ENCODE measurements at places on chromosomes 7 and 10. TPM values are rescaled to one million over a fixed set of nuclear protein-coding genes. Genes with fewer than 3 reads are reported as not detected.

GRCh38 chr10:88091490-88092061, 228.2 kb downstream of the PTEN start:
- no peak for DNase-seq

DNA sequence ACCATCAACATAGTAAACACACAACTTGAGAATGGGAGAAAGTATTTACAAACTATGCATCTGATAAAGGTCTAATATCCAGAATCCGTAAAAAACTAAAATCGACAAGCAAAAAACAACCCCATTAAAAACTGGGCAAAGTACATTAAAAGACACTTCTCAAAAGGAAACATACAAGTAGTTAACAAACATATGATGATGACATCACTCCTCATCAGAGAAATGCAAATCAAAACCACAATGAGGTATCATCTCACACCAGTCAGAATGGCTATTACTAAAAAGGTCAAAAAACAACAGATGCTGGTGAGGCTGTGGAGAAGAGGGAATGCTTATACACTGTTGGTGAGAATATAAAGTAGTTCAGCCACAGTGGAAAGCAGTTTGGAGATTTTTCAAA, 125.1 kb downstream of the TFPI2 start:
- no peak for DNase-seq

Gene FAM131B
- total RNA-seq, result 2.6 TPM

DNA sequence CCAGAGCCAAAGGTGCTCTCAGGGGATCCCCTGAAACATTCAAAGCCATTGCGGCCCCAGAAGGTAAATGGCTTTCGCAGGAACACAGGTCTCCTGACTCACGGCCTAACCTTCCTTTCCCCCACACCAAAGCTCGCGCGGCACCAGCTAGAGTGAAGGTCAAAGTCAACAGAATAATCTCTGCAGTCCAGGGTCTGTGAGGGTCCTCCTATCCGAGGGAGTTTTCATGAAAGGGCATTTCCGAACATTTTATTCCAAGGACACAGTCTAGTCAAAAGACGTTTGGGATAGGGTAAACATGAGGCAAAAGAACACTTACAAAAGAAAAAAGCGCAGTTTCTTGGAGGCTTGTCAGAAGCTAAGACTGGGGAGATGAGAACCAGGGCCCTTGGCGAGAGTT, 559 bp upstream of the STEAP2 start:
- DNase-seq, result no peak

Gene CFAP69
- 36.1 TPM for total RNA-seq

- no peak for DNase-seq
These were observed 5.2 kb upstream of the HMX2 start for GRCh38 chr10:123142701-123143161.

Gene PGAM2
- 0.85 TPM for total RNA-seq

DNA sequence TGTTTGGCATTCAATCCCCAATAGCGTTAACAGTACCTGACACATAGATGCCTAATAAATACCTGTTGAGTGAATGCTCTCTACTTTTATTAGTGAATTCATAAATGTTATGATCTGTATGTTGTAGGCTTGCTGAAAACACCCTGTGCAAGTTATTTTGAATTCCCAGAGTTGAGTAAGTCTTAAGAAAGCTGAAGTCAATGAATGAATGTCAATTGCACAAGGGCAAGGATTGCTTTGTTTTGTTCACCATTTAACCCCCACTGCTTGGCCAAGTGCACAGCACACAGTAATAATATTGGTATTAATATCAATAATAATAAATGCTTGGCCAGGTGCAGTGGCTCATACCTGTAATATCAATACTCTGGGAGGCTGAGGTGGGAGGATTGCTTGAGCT, 10.2 kb downstream of the CPA1 start:
- DNase-seq, result no peak

Gene APBB1IP
- total RNA-seq, result 17.0 TPM

Gene CYP3A4
- total RNA-seq, result not detected

Gene PNLIPRP2
- 1.6 TPM for total RNA-seq

DNA sequence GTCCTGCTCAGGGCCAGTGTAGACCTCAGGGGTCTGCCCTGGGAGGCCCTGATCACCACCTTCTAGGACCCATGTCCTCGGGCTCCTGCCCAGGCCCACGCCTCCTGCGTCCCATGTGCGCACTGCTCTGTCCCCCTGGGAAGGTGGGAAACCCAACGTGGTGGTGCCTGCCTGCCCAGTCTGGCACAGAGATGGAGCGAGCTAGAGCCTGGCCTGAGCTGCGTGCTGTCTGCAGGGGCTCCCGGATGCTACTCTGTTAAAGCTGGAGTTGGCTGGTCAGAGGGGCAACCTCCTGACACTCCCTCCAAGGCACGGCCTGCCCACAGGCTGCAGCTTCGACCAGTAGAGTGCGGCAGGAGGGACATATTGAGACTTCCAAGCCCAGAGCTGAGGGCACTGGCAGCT, 171.7 kb downstream of the DNAJB6 start:
- DNase-seq, result peak; percentile 21
